ENCODE measurements at places on chromosomes 1 and 21.

DNA sequence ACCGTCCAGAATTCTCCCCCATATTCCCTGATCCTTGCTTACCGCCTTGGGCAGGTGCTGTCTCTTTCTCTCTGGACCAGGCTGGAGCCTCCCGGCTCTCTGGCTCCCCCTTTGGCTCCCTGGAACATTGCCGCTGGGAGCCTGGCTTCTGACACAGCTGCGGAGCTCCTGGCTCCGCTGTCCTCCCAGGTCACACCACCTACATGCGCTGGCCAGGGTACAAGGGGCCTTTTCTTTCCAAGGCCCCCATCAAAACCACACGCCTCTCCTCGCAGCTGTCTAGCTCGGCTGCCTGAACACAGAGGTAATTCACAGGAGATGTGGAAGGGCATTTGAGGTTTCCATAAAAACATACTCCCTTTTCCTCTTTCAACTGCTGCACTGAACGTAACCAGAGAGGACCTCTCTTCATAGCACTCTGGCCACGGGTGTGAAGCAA lies 7.5 kb upstream of the ZNF648 start:
- peak; percentile 8 for DNase-seq

GRCh38 chr1:183936791-183937190 lies 100.7 kb downstream of the COLGALT2 start:
- no peak for DNase-seq

DNA sequence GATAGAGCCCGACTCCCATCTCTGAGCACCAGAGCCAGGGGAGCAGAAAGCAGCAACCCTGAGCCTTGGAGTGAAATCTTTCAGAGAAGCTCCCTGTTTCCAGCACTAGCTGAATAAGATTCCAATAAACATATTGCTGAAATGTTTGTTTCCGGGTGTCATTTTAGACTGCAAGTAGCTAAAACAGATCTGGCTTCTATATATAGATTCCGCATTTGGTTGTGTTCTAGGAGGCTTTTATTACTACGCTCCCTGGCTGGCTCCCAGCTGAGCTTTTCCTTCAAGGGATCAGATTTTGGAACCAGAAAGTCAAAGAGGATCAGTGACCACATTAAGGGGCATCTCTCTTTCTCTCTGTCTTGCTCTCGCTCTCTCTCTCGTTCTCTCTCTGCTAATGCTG lies 88.2 kb downstream of the PAPPA2 start:
- DNase-seq: no peak

DNA sequence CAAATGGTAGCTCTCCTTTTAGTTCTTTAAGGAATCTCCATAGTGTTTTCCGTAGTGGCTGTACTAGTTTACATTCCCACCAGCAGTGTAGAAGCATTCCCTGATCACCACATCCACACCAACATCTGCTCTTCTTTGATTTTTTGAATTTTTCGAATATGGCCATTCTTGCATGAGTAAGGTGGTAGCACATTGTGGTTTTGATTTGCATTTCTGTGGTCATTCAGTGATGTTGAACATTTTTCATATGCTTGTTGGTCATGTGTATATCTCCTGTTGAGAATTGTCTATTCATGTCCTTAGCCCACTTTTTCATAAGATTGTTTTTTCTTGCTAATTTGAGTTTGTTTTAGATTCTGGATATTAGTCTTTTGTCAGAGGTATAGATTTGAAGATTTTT lies 84.6 kb upstream of the B3GALT2 start:
- DNase-seq: no peak

- DNase-seq: no peak
Measured at GRCh38 chr21:40563900-40564299, 283.1 kb downstream of the DSCAM start.

GRCh38 chr1:50829014-50829958 lies 130.8 kb downstream of the FAF1 start:
- DNase-seq: no peak

DNA sequence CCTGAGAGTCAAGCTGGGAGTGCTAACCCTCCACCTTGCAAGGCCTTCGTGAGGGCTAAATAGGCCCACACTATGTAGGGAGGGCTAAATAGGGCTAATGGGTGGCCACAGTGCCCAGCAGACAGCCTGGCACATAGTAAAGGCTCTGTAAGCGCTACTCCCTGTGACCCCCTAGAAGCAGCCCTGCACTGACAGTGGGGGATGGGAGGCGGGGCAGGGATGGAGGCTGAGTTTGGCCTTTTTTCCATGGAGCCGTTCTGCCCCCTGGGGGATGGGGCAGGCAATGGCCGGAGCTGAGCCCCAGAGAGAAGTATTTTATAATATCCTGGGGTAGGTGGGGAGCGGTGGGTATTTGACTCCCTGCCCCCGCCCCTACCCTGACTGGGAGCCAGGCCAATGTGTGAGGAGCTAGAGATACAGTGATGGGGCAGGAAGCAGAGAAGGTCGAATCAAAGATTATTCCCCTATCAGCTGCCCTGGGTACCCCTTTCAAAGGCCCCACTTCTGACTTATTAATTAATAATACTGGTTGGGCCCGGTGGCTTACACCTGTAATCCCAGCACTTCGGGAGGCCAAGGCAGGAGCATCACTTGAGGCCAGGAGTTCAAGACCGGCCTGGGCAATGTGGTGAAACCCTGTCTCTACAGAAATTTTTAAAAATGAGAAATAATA lies 42.3 kb downstream of the LACTBL1 start:
- no peak for DNase-seq

GRCh38 chr1:92784021-92784638 lies 778 bp downstream of the EVI5 start:
- DNase-seq: peak; percentile 7

GRCh38 chr1:40799351-40799867 lies 15.8 kb downstream of the KCNQ4 start:
- DNase-seq: no peak

DNA sequence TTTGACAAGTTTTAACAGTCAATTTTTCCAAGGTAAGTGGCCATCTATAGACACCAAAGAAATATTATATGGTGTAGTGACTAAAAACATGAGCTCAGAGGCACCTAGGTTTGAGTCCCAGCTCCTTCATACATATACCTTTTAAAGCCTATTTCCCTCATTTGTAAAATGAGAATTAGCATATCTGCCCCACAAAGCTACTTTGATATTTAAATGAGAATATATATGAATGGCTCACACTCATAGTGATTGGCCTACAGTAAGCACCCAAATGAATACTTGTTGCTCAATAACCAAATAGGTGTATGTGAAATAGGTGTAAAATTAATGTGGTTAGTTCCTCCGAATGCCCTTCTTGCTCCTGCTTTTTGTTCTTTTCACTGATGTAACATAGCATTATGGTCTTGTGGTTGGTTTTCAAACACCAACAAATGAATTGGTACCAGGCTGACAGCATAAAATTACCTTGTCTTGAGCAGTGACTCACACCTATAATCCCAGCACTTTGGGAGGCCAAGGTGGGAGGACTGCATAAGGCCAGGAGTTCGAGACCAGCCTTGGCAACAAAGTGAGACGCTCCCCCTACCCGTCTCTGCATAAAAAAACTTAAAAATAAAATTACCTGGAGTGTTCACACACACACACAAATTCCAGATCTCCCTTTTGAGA lies 25.3 kb downstream of the CNIH4 start:
- DNase-seq: no peak

GRCh38 chr1:78420181-78420580 lies 70.6 kb upstream of the PTGFR start:
- DNase-seq: no peak

GRCh38 chr1:210907251-210907805 lies 226.6 kb downstream of the KCNH1 start:
- DNase-seq: no peak

- no peak for DNase-seq
Measured at GRCh38 chr21:42395302-42395701, 550 bp downstream of the TMPRSS3 start.

DNA sequence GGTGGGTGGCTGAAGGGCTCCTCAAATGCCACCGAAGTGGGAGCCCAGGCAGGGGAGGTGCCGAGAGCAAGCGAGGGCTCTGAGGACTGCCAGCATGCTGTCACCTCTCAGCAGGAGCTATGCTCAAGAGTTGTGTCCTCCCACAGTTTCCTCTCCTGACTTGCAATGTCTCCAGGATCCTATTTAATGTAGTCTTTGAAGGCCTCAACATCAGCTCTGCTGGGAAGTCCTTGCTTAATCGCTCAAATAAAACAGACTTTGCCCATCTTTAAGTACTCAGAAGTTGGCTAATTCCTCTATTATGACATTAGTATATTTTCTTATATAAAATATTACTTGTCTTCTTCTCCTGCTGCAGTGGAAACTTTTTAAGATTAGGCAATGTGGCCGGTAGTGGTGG lies 154.2 kb upstream of the NRIP1 start:
- DNase-seq: no peak

GRCh38 chr1:187624812-187625545 lies 796.2 kb downstream of the PLA2G4A start:
- no peak for DNase-seq

- DNase-seq: no peak
Measured at GRCh38 chr1:113887402-113888175, at the start of gene BCL2L15. Gene BCL2L15, minus strand, starts transcription at chr1:113887581. Its CDS starts 206 bp downstream, at chr1:113887375.

- no peak for DNase-seq
Measured at GRCh38 chr1:45375104-45376090, 35.2 kb upstream of the MUTYH start.

- DNase-seq: no peak
Measured at GRCh38 chr1:9322661-9323244, 30.1 kb downstream of the SPSB1 start.

DNA sequence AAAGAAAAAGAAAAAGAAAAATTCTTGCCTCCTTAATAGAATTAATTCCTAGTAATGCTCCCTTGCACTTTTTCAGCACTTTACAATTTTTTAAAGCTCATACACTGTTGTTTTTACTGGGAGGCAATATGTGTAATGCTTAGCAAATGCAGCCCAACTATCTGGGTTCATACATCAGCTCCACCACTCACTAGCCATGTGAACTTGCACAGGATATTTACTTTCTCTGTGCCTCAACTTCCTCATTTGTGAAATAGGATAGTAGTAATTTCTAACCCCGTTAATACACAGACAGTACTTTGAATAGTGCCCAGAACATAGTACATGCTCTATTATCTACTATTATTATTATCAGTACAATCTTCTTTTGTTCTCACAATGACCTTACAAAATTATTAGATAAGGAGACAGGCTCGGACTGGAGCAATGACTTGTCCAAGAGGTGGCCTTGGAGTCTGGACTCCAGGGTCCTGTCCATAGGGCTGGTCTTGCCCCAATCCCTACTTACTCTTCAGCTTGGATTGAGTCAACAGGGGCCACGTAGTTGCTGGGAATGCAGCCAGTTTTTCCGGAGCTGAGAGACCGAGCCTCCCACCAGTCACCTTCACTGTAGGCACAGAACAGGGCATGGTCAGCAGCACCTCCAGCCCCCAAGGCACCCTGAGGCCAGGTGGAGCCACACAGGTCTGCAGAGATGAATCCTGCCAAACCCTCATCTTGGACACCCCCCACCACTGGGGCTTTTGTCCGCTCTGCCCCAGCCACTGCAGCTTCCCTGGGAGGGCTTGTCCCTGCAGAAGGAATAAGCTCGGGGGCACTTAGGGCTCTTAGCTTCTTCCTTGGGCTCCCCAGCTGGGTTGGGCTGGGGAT lies 13.7 kb downstream of the FGR start:
- no peak for DNase-seq

DNA sequence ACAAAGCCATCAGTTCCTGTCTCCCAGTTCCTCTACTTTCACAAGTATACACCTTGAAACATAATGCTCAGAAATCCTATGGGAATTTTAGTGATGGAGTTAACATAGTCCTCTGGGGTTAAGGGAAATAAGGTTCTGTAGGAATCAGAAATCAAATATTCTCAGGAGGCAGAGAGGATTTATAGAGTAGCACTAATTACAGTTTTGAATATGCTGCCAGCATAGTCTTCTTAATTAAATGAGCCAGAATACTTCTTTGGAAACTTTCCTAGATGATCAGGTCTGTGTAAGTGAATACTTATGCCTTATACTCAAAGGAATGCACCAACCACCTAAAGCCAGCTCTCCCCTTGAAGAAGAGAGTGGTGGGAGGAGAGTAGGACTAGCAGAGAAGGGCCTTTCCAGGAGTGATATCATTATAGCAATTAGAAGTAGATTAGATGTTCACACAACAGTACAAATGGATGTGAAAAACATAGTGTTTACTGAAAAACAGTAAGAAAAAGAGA lies 31.4 kb upstream of the DIRAS3 start:
- no peak for DNase-seq

- no peak for DNase-seq
Measured at GRCh38 chr1:6354659-6355317, 38.8 kb downstream of the ACOT7 start.

- DNase-seq: no peak
Measured at GRCh38 chr1:57794078-57794477, 370.2 kb upstream of the DAB1 start.
